ENCODE measurements at places on chromosomes 2 and 18.
A peak's percentile ranks its signal among the peaks of the same experiment; 100 is the strongest.

DNA sequence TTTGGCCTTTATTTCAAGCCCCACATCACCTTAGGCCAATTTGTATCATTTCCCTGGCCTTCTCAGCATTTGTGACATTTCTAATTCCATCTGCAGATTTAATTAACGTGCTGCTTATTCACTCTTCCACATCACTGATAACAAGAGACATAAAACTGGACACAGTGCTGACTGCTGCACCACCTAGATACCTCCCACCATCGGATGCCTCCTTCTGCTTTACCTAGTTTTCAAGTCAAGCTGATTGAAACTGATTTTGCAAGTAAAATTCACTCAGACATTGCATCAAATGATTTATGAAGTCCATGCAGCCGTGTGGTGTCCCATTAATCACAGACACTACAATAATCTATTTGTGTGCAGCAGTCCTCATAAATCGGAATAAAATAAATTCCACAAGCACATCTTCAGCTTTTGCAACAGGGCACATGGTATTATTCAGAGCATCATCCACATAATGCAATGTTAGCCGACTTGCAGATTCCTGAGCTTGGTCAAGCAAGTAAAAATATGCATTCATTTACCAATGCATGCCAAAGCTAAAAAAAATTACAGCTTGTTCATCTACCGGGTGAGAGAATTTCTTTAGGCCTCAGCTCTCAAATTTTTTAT lies 15.9 kb upstream of the CRIM1 start:
- no peak for DNase-seq

DNA sequence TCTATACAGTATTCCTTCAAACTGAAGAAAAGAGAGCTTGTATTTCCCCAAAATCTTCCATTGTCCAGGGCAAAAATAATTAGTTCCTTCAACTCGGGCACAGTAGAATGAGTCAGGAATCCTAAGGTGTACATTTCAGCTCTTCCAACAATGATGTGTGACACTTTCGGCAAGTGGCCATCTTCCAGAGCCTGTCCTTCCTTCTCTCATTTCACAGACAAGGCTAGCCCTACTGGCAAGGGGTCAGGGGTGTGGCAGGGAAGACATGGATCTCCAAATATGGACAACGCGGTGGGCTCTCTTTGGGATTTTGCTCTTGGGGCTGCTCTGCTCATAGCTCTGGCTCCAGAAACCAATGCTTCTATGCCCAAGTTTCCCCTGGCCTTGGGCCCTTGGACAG lies 6.0 kb downstream of the B4GALT6 start:
- no peak for DNase-seq

- DNase-seq = no peak
Measured at GRCh38 chr2:36476411-36476810, 120.8 kb downstream of the CRIM1 start.

DNA sequence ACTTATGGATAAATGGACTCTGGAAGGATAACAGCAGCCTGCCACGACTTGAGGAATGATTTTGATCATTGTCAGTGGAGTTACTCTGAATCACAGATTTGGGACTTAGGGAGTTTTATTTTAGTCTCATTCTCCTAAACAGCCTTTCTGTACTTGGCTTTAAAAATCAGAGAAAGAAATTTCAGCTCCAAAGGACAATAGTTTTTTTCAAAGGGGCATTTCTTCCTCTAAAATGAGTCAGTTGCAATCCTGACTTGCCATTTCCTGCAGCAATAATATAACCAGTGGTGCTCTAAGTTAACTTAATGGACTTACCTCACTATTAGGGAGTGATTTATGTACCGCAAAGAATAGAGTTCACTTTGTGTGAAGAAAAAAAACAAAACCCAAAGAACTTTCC lies 35.1 kb upstream of the MTX2 start:
- no peak for DNase-seq

DNA sequence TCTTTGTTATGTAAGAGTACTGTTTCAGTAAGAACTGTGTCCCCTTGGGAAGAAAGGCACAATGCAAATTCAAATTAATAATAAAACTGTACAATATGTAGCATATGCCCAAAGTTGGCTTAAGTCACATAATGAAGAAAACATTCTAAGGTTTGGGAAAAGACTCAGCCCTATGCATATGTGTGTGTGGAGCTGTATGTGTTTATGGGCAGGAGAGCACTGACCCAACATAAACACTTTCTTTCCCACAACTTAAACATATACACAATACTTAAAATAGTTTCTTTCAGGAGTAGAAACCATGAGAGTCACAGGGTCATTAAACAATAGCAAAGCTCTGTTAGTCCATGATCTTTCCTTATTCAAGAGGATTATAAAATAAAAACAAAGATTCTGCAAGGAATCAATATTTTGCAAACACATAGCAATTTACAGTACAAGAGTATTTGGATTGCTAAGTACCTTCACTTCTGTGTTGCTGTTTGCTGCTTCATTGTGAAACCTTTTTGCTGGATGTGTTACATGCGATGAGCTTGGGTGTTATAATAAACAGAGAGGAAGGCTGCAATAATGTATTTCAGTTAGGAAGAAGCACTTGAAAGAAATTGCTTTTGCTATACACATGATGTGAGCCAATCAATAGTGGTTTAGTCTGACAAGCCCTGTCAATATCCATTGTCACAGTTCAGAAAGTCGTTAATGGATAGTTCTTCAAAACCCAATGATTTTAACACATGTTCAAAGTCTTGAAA lies 347.3 kb downstream of the ARHGAP15 start:
- DNase-seq = no peak

DNA sequence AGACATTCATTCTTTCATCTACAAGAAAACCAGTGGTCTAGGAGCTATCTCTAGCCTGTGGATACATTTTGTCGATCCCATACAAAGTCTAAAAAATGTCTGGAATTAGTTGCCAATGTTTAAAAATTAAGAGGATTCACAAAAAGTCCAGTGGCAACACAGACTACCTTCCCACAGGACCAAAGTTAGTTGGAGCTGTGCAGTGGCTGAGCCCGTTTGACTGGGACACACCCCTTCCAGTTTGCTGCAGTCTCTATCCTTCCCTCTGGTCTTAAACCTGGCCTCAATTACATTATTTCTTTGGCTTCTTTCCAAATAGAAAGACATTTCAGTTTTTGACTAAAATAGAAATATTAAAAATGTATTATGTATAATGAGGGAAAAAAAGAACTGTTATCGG lies 18.6 kb downstream of the SLC16A14 start:
- no peak for DNase-seq

GRCh38 chr2:63743982-63744966 lies 97.4 kb upstream of the UGP2 start:
- no peak for DNase-seq

- DNase-seq = no peak
Measured at GRCh38 chr2:42916324-42916723, 123.9 kb upstream of the HAAO start.

DNA sequence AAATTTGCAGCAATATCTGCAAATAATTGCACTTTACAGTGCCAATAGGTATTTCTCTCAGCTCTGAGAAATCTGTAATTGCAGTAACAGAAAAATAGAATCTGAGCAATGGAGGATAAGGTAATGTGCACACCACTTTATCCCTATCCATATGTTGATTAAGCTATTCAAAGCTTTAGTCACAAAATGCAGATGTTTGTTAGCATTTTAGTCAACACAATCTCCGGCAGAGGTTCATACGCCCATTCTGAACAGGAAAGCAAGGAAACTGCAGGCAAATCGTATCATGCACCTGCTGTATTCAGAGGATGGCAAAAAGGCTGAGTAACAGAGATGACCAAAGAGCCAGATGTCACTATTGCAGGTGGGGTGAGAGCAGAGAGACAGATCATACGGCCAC lies 566.2 kb upstream of the CDH2 start:
- DNase-seq = no peak

DNA sequence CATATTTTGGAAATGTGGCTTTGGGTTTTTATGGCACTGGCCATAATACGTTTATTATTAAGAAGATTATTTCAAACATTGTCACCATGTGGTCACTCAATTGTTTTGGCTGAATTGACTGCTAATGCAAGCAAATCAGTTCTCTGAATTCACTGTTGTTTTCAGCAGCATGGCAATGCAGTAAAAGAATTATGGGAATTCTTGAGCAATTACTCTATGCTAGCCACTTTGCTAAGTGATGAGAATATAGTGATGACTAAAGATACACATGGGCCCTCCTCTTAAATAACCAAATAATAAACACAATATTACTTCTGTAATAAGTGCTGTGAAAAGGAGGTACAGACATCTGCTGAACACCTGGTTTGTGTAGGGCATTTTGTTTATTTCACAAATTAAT lies 58.0 kb upstream of the FANCL start:
- DNase-seq = no peak

DNA sequence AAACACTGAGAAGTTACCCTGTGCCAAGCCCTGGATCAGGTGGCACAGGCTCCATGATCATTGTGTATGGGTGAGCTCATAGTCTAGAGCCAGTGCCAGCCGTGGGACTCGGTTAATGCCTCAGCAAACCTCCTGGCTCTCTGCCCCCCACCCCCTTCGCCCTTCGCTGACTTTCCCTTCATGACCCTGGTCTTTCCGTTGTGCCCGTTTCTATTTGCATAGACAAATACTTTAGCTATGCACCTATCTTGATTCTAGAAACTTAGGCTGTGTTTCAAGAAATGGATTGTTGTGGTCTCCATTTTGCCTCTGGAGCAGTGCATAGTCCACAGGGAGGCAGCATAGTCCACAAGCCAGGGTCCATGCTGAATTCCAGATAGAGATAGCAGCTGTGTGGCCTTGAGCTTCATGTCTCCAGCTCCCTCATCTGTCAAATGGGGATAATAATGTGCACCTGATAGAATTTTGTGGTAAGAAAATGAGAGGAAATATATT lies 44.8 kb upstream of the KDM3A start:
- DNase-seq = peak; percentile 11

- peak; percentile 82 for DNase-seq
Measured at GRCh38 chr18:32919799-32920198, 147.0 kb upstream of the KLHL14 start.

- no peak for DNase-seq
Measured at GRCh38 chr18:76451396-76452331, 43.4 kb downstream of the ZNF516 start.

DNA sequence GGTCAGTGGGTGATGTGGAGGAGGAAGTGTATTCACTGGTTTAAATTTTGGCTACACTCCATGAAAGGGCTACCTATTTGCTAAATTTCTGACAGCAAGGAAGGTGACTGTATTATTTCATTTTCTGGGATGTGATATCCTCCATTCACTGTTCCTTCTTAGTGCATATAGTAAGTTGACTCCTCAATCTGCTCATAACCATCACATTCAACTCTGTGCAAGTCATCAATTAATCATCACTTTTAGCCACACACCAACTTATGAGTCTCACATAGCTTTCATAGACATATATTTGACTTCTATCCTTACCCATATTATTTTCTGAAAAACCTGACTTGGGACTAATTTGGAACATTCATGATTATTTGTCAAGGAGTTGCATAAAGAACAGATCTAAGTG lies 16.9 kb downstream of the KLHL41 start:
- DNase-seq = no peak

GRCh38 chr2:211133766-211134165 lies 577.4 kb downstream of the CPS1 start:
- DNase-seq = no peak

DNA sequence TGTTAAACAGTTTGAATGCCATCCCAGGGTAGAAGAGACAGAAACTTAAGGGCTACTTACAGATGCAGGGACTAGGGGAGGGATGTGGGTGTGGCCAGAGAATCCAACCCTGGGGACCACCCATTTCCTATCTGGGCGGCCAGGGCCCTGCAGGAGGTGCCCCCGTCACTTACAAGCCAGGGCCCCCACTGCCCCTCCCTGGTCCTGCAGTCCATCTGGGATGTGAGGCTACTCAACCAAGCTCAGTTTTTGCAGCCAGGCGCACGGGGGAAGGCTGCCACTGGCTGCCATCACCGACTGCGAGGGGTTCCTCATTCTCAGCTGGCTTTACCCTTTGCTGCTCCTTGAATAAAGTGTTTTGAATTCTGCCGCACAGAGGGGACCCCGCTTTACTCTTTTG lies 42.1 kb downstream of the RRM2 start:
- DNase-seq = no peak

DNA sequence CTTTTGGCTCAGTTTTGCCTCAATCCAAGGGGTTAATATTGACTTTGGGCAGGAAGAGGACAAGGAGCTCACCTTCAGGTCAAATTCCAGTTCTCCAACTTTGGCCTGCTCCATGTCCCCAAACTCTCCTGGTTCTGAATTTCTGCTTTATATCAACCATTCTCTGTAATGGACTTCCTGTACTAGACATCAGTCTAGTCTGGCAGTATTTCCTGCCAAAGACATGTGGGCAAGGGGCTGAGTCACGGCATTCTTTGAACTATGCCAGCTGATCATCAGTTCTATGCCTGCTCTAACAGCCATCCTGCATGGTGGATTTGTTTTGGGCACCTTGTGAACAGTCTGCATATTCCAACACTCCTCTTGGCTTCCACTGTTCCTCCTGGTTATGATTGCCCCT lies 199.4 kb downstream of the ZEB2 start:
- DNase-seq = peak; percentile 49

DNA sequence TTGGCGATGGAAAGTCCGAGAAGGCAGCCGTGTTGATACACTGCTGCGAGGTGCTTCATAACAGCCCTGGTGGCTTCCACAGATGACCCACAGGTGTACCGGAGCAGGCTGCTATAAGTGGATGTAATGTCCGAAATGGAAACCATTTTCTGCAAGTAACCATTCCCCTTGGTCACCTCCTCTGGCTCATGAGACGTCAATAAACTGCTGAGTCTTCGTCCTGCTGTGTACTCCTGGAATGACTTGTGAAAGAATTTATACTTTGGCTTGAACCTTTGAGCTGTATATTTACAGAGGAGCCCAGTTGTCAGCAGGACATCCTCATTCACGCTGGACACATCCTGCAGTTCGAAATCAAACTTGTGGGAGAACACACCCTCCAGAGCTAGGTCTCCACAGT lies 14.4 kb downstream of the NLRC4 start:
- no peak for DNase-seq

GRCh38 chr2:181467966-181468707 lies 11.0 kb downstream of the ITGA4 start:
- DNase-seq = no peak

DNA sequence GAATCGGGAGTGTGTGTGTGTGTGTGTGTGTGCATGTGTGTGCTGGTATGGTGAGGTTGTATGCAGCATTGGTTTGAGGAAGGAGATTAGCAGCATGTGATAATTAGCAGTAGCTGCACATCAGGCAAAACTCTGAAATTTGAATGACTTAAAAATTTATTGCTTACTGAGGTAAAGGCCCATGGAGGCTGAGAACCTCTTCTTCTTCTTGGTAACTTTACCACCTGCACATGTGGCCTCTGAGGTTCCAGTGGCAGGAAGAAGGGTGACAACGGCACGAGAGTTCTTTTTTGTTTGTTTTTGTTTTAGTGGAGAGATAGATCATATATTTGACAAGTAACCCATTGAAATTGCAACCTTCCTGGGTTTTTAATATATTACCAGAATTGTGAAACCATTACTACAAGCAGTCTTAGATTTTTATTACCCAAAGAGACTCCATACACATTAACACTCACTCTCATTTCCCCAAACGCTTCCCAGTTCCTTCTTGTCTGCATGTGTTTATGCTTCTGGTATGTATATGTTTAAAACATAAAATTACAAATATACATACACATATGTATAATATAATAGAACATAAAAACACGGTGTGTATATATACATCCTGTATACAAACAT lies 292.1 kb downstream of the PTGR3 start:
- DNase-seq = no peak

GRCh38 chr2:224347176-224348051 lies 54.5 kb downstream of the FAM124B start:
- DNase-seq = no peak

GRCh38 chr2:2590141-2590540 lies 259.1 kb upstream of the MYT1L start:
- DNase-seq = no peak

- peak; percentile 48 for DNase-seq
Measured at GRCh38 chr2:38626326-38627035, 23.8 kb upstream of the HNRNPLL start.
